ENCODE measurements at places on chromosomes 5 and 9.

- DNase-seq: no peak
Observed at GRCh38 chr5:138369706-138370105, 17.2 kb downstream of the KDM3B start.

GRCh38 chr5:32687499-32687831 lies 23.7 kb upstream of the NPR3 start:
- DNase-seq: no peak

DNA sequence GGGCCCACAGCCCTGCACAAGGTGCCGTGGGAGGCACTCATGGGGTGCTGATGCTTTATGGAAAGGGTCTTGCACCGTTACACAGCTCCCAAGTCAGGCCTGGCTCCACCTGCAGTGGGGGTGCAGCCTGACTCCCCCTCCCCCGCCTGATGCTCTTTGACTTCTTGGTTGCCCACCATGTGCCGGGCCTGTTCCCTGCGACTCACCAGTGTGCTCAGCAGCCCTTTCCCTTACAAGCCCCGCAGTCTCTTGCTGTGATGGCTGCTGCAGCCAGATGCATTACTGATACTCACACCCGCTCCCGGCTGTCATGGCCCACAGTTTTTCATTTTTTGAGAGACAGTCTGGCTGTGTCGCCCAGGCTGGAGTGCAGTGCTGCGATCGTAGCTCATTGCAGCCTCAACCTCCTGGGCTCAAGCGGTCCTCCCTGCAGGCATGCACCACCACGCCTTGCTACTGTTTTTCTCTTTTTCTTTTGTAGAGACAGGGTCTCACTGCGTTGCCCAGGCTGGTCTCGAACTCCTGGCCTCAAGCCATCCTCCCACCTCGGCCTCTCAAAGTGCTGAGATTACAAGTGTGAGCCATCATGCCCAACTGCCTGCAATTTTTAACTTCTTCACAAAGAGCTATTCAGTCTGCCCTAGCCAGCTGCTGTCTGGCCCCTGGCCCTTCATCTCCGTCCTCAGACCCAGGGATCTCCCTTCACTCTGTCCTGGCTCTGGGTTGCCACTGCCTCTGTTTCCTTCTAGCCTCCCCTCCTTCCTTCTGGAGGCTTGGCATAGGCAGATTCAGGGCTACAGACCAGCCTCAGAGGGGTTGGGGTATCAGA lies 109.5 kb downstream of the RXRA start:
- no peak for DNase-seq

- no peak for DNase-seq
Observed at GRCh38 chr9:92729735-92730155, 34.9 kb downstream of the BICD2 start.

- no peak for DNase-seq
Observed at GRCh38 chr5:100898504-100899346, 4.4 kb downstream of the ST8SIA4 start.

GRCh38 chr9:19698960-19699359 lies 89.9 kb downstream of the SLC24A2 start:
- DNase-seq: no peak

- no peak for DNase-seq
Observed at GRCh38 chr5:14415024-14415697, 166.4 kb upstream of the OTULINL start.

GRCh38 chr5:72226950-72227349 lies 93.1 kb downstream of the MRPS27 start:
- no peak for DNase-seq

DNA sequence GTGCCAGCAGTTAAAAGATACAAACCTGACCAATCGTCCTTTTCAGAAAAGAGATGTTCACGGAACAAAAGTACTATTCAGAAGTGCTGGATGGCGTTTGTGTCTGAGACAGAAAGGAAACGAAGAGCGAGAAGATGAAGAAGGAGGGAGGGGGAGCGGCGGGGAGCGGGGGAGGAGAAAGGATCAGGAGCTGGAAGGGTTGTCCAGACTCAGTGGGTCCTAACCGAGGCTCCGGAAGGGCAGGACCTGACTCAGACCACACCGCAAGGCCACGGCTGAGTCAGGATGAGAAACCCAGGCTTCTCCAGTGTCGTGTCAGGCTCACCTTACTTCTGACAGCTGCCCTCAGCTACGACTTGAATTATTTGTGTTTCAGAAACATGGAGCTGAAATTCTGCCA lies 46.2 kb downstream of the PAX5 start:
- DNase-seq: no peak

DNA sequence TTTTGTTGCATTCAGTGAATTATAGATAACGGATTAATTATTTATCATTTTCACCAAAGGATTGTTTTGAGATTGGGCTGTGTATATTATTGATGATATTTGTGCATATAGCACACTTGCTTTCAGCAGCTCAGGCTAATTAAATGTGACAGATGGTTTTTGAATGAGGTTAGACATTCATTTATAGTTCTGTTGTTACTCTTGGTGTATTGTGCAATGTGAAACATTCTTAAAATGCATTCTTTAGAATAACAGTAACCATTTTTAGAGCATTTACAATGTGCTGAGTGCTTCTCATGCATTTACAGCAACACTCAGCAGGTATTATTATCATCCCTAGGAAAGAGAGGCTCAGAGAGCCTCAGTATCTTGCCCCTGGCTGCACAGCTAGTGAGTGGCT lies 23.8 kb downstream of the NANS start:
- DNase-seq: no peak

GRCh38 chr9:109447329-109448076 lies 50.6 kb downstream of the PTPN3 start:
- DNase-seq: no peak

DNA sequence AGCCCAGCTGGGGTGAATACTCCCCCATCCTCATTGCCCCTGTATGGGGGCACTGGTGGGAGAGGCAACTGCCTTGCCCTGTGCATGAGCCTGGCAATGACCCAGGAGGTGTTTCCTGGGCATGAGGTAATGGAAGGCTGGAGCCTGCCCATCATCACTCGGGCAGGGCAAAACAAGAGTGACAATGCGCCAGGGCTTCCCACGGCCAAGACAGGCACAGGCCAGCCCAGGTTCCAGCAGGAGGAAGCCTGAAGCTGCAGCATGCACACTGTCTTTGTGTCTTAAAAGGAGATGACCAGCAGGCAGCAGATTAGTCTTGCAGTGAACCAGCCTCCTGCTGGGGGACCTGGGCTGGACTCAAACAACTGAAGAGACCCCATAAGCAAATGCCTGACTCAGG lies 92.2 kb upstream of the SMIM23 start:
- DNase-seq: no peak

DNA sequence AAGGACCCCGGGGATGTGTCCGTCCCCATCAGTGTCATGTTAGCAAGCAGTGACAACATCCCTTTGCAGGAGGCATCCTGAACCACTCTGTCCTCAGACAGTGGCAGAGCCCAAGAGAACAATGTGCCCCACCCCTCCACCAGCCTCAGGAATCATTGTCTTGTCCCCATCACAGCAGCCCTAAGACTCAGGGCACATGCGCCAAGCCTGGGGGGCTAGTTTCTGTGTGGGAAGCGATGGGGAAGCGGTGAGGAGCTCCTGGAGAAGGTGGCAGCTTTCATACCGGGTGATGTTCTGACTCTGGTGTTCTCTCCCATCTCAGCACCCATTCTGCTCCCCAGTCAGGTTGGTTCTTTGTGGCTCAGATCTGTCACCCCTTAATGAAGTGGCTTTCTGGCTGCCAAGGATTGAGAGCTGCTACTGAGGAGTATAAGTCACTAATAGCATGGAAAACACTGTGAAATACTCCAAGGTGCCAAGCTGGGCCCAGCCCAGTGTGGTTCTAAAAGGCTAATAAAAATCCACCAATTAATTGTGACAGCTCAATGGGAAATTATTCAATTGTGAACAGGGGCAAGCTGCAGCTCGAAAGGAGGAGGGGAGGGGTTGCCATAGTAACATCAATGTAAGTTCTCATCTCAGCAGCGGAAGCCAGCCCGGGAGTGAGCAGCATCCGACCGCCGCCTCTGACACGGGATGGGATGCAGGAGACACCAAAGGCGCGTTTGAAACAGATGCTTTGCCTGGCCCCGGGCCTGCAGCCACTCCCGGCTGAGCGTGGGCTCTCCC lies 4.7 kb downstream of the QRFP start:
- no peak for DNase-seq

DNA sequence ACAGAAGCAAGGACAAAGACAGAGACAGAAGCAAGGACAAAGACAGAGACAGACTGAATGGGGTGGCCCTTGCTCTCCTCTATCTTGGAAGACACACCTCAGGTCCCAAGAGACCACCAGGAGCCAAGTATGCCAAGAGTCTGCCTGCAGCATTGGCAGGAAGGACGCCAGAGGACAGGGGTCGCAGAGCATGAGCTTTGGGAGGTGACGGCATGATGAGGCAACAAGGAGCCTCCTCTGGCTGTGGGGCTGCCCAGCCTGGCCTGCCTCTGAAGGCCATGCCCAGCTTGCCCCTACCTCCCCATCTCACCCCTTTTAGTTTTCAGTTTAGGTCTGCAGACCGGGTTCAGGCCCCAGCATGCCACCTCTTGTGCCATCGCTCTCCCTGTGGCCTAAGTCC lies 17.6 kb downstream of the PDGFRB start:
- DNase-seq: no peak

DNA sequence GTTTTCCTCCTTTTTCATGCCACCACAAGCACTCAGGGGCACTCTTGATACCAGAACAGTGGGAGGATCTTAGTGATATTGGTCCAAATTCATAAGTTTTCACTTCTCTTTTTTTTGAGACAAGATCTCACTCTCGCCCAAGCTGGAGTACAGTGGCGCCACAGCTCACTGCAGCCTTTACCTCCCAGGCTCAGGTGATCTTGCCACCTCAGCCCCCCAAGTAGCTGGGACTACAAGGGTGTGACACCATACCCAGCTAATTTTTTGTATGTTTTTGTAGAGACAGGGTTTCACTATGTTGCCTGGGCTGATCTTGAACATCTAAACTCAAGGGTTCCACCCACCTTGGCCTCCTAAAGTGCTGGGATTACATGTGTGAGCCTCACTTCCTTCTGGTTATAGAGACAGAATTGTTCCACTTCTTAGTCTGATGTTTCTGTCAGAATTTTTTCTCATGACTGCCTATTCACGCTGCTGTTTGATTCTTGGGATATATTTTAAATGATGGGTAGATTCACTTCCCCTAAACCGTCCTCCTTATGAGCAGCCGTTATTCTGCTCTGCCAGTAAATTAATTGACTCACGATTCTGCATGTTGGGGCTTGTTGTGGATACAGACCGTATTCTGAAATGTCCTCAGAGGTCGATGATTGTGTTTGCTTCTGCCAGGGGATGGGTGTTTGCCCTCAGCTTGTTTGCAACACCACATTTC lies 30.8 kb downstream of the MTAP start:
- DNase-seq: no peak

DNA sequence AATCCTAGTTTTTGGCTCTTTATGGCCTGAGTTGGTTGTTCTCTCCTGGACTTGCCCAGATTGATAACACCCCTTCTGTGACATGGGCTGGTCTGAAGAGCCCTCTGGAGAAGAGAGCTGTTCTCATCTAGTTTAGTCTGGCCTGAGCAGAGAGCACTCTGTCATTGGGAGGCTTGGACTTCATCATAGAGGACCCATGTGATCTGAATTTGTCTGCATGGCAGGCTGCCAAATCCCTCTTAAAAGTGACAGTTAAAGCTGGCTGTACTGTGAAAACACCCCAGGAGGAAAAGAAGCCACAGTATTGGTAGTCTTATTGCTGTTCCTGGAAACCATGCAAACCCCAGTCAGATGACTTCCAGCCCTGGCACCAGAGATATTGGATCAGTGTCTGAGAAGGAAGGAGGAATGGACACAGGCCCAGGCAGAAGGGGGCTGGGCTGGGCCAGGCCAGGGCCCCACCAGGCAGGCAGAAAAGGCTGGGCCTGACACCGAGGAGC lies 3.7 kb upstream of the WDR31 start:
- DNase-seq: no peak

DNA sequence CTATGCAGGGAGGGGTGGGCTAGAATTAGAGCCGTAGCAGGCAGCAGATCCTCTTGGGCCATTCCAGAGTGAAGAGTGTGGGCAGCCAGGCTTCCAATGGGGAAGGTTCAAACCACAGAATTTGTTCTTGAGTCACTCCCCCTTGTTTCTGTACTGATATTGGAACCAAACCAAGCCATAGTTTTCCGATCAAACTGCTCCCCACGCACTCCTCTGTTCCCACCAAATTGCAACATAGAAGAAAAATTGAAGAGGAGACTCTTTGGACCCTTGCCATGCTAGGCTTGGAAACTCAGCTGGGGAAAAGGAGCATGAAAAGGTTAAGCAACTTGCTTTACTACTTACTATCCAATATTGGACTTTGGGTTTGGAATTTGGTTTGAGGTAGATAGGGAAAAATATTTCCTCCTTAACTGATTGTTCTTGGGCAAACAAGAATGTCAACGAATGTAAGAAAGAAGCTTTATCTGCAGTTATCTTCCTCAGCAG lies 165.8 kb upstream of the NR3C1 start:
- DNase-seq: no peak
